ENCODE measurements at places on chromosomes 7 and 10.

- no peak overlapping the region for H3K27ac ChIP-seq
- H3K4me3 ChIP-seq = no peak overlapping the region
- no peaks in the 10 kb centered on the region for H3K4me1 ChIP-seq
- no peak for ATAC-seq
- H3K36me3 ChIP-seq = no peaks in the 10 kb centered on the region
These were observed 52.2 kb downstream of the C10orf120 start for GRCh38 chr10:122647383-122647968.

DNA sequence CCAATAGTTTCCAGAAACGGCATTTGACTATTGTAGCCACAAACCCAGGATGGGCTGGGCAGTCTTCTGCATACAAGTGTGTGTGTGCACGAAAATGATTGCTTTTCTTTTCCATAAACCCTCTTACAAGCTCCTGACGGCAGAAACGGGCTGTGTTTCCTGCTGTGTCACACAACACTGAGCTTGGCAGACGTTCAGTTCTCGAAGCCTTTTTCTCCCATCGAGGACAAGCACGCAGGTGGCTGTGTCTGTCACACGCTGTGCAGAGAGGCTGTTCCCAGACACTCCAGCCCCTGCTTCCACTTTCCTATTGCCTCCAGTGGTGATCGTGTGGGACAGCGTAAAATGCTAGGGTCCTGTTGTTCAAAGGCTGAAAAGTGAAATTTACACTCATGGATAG, 32.1 kb downstream of the RBAK start:
- H3K27me3 ChIP-seq = peaks cover 56% of the 10 kb centered on the region
- no peak for ATAC-seq
- H3K36me3 ChIP-seq = peaks cover 6% of the 10 kb centered on the region
- no peak overlapping the region for H3K27ac ChIP-seq
- H3K4me3 ChIP-seq = no peak overlapping the region
- peaks cover 6% of the 10 kb centered on the region for H3K4me1 ChIP-seq

GRCh38 chr10:35425595-35425994, 89.3 kb downstream of the CCNY start:
- peaks cover 15% of the 10 kb centered on the region for H3K36me3 ChIP-seq
- H3K4me1 ChIP-seq = peaks cover 49% of the 10 kb centered on the region
- H3K27ac ChIP-seq = no peak overlapping the region
- H3K4me3 ChIP-seq = no peak overlapping the region
- ATAC-seq = no peak
- H3K27me3 ChIP-seq = no peaks in the 10 kb centered on the region

GRCh38 chr7:140403878-140404564, at the start of gene RAB19:
TSS of gene RAB19 (plus strand) at chr7:140404058. CDS start at chr7:140407647, 3,589 bp downstream.
- no peaks in the 10 kb centered on the region for H3K36me3 ChIP-seq
- no peaks in the 10 kb centered on the region for H3K27me3 ChIP-seq
- H3K4me1 ChIP-seq = peaks cover 16% of the 10 kb centered on the region
- peak within 1 kb of the TSS; percentile 93 for H3K27ac ChIP-seq
- peak; percentile 86 for ATAC-seq
- peak within 1 kb of the TSS; percentile 96 for H3K4me3 ChIP-seq

DNA sequence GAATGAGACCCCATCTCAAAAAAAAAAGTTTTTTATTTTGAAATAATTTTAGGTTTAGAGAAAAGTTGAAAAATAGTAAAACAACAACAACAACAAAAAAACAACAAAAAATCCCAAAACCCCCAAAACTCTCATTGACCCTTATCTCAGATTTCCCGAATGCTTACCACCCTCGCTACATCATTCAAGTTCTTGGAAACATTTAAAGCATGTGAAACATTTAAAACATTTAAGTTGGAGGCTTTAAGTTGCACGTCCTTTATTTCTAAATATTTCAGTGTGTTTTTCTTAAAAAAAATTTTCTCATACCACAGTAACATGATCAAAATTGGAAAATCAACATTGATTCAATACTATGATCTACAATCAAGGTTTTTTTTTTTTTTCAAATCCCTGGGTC, 382 bp upstream of the ARMS2 start:
- no peak for ATAC-seq
- H3K4me1 ChIP-seq = no peaks in the 10 kb centered on the region
- H3K27ac ChIP-seq = no peak overlapping the region

DNA sequence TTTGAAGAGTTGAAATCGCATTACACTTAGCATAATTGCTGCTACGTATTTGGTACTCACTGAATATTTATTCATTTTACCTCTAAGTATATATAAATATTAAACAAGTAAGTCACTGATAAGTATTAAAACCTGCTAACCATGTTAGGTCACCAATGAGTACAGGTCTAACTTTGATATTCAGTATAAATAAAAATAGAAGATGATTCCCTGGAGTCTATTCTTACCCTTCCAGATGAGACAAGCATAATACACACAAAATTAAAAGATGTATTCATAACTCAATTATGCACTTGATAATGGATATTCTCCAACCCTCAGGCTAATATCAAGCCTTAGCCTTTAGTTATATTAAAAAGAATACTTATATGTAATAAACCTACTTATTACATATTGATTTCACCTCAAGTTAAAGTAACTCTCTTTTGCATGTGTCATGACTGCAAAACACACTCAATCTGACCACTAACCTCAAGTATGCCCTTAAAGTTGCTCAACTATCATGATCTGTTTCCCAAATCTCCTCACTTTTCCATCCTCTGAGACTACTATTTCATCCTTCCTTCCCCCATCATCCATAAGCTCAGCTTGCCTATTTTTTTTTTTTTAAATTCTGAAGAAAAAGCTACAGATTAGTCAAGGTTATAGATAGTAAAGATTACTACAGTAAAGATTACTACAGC, 46.8 kb downstream of the IPMK start:
- H3K4me1 ChIP-seq = no peaks in the 10 kb centered on the region
- no peak for ATAC-seq
- no peak overlapping the region for H3K27ac ChIP-seq
- no peak overlapping the region for H3K4me3 ChIP-seq

- H3K36me3 ChIP-seq = no peaks in the 10 kb centered on the region
- ATAC-seq = no peak
- no peak overlapping the region for H3K4me3 ChIP-seq
- H3K27ac ChIP-seq = no peak overlapping the region
These were observed 110.0 kb upstream of the SHH start for GRCh38 chr7:155922067-155922816.

- H3K27ac ChIP-seq = no peak overlapping the region
- no peaks in the 10 kb centered on the region for H3K36me3 ChIP-seq
- H3K4me1 ChIP-seq = peaks cover 12% of the 10 kb centered on the region
- H3K27me3 ChIP-seq = peaks cover 85% of the 10 kb centered on the region
- H3K4me3 ChIP-seq = no peak overlapping the region
These were observed 1.9 kb downstream of the INA start for GRCh38 chr10:103278862-103279298.

DNA sequence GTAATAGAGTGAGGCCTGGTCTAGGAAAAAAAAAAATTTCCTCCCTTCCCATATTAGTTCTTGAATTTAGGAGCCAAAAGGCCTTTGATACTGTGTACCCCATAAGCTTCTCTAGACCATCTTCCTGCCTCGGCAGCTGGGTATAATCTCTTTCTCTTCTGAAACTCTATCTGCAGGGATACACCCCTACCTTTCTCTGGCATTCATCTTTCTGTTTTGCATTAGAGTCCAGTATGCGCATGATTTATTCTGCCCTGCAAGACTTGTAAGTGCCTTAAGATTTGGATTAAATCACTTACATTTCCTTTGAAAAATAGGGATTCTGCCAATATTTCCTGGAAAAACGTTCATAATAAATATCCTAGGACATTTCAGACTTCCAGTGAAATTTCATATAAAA, 431.2 kb downstream of the PLXDC2 start:
- no peak for ATAC-seq
- no peak overlapping the region for H3K4me3 ChIP-seq
- no peak overlapping the region for H3K27ac ChIP-seq
- no peaks in the 10 kb centered on the region for H3K4me1 ChIP-seq
- H3K27me3 ChIP-seq = no peaks in the 10 kb centered on the region
